ENCODE measurements at places on chromosomes 4 and X.

DNA sequence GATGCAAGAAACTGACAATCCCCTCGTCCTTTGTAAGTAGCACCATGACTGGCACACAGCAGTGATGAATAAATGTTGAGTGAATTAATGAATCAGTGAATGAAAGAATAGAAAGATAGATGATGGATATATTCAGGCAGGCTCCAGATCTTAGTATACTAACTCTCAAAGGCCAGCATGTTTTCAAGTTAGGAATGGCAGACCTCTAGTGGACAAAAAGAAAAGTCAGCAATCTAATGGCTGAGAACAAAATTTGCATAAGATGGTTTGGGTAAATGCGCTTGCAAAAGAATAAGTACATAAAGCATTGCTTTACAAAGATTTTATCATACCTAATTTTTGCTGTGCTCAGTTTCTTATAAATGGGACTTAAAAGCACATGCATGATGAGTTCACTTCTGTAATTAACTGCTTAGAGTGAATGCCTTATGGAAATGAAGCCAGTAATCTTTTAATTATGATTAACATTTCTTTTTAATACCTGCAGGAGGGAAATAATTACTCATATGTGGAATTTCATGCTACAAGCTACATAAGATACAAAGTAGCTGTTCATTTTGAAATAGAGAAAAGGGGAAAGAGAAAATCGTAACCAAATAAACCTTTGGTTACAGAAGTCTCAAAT is 126.9 kb upstream of the GPRIN3 start:
- H3K4me1 ChIP-seq, result peaks cover 8% of the 10 kb centered on the region
- no peaks in the 10 kb centered on the region for H3K36me3 ChIP-seq
- no peaks in the 10 kb centered on the region for H3K27me3 ChIP-seq

DNA sequence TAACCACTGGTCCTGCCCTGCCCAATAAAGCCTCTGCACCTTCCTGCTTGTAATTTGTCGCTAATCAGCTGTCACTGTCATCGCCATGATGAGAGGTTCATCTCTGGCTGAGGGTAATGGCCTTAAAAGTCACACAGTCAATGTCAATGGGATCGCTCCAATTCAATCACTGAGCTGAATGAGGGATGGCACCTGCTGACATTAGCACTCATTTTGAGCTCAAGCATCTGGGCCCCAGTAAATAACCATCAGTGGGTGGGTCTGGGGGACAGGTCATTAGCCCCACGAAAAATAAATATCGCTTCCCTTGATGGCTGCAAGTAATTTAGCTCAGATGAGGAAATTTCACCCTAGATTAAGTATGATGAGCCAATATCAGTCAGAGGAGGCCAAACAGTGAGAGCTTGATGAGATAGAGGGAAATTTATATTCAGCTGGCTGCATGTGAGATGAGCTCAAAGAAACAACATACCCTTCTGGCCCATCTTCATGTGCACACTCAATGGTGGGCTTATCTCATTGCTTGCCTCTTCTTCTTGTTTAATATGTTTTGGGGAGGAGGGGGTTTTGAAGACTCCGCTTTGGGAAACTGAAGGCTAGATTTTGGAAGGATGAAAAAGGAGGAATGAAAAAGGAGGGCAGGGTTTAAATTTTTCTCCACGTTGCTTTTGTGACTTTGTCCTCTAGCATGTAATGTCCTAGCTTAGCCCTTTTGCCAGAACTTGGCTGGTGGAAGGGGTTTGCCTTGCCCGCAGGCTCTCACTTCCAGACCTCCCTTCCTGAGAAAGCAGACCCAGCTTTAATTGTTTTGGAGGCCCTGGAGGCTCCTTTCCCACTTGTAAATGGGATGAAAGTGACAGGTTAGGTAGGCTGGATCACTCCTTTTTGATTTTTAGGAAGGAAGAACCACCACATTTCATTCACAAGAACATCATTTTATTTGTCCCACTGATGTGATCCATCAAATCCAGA is 84.8 kb upstream of the PAQR3 start:
- no peaks in the 10 kb centered on the region for H3K36me3 ChIP-seq
- H3K4me3 ChIP-seq, result no peak overlapping the region
- no peaks in the 10 kb centered on the region for H3K27me3 ChIP-seq

DNA sequence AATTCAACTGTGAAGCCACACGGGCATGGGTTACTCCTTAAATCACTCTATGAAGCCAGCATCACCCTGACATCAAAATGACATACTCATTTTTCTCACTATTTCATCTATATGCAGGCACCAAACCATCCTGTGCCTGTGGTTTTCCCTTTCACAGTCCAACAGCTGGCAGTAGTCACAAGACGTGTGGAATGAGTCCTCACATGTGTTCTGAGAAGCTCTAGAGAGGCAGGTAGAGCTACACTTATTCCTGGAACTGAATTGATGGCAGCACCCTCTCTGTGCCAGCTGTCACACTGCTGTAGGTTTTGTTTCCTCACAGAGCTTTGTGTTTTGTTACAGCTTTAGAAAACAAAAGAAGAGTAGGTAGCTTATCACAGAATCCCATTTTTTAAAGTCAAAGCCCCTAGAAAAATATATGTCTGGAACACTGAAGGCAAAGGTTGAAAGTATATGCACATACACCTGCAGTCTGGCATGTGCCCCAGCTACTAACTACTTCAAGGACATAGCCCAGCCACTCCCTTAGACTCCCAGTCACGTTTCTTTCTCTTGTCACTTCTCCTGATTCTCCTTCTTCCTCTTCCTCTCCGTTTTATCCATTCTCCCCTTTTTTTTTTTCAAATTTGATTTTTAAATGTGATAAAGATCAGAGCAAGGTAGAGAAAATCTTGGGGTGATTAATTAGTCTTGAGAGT is 107.1 kb downstream of the ANXA10 start:
- no peak for DNase-seq
- H3K27me3 ChIP-seq, result no peaks in the 10 kb centered on the region
- no peaks in the 10 kb centered on the region for H3K36me3 ChIP-seq
- no peaks in the 10 kb centered on the region for H3K4me1 ChIP-seq
- H3K27ac ChIP-seq, result no peak overlapping the region

DNA sequence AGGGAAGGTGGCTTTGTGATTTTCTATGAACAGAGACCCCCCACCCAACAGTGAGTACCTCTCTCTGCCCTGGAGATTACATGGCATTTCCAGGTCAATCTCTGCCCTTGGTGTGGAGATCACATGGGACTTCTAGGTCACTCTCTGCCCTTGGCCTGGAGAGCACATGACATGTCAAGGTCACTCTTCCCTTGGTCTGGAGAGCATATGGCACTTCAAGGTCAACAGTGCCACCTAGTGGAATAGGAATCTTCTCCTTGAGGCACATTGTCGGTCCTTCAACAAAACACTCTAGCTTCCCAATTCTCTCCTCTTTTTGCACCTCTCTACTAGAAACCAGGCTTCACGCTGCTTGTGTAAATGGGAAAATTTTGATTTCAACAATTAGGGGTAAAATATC is 66.2 kb upstream of the TACR3 start:
- no peaks in the 10 kb centered on the region for H3K4me1 ChIP-seq
- H3K27ac ChIP-seq, result no peak overlapping the region
- no peak overlapping the region for H3K4me3 ChIP-seq
- peak; percentile 90 for DNase-seq
- H3K27me3 ChIP-seq, result no peaks in the 10 kb centered on the region
- H3K36me3 ChIP-seq, result no peaks in the 10 kb centered on the region

DNA sequence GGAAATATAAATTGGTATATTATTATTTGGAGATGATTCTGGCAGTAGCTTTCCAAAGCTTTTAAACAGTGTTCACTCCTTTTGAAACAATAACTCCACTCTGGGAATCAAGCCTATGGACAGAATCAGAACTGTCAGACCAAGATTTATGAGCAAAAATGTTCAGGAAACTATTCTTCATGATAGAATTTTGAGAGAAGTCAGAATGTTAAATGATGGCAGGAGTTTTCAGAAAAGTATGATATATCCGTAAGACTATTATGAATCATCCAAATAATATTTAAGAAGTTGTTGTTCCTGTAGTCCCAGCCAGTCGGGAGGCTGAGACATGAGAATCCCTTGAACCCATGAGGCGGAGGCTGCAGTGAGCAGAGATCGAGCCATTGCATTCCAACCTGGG is 50.5 kb upstream of the ADGRG2 start:
- no peaks in the 10 kb centered on the region for H3K4me1 ChIP-seq
- H3K27me3 ChIP-seq, result no peaks in the 10 kb centered on the region
- H3K27ac ChIP-seq, result no peak overlapping the region
- DNase-seq, result no peak

DNA sequence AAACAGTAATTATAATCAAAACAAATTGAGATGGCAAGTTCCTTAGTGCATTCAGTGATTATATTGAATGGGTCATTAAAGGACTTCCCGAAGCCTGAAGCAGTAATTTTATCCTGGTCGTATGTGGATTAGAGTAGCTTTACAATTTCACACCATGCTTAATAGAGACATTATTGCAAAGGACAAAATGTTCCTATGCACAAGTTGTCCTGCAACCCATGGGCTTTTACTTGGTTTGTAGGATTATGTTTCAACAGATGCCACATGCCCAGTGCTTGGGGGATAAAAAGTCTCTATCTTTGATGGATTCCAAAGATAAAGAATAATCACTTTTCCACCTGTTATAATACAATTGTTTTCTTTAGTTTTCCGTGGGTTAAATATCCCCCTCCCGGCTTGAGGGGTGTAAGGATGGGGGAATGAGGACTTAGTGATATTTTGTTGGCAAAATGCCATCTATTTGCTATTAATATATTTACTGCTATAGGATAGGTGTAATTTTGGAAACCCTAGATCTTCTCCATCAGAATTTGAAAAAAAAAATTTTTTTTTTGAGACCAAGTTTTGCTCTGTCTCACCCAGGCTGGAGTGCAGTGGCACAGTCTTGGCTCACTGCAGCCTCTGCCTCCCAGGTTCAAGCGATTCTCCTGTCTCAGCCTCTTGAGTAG is 156.5 kb upstream of the ETNPPL start:
- no peaks in the 10 kb centered on the region for H3K36me3 ChIP-seq
- no peaks in the 10 kb centered on the region for H3K4me1 ChIP-seq
- no peak overlapping the region for H3K27ac ChIP-seq
- DNase-seq, result no peak
- no peaks in the 10 kb centered on the region for H3K27me3 ChIP-seq
- H3K4me3 ChIP-seq, result no peak overlapping the region

DNA sequence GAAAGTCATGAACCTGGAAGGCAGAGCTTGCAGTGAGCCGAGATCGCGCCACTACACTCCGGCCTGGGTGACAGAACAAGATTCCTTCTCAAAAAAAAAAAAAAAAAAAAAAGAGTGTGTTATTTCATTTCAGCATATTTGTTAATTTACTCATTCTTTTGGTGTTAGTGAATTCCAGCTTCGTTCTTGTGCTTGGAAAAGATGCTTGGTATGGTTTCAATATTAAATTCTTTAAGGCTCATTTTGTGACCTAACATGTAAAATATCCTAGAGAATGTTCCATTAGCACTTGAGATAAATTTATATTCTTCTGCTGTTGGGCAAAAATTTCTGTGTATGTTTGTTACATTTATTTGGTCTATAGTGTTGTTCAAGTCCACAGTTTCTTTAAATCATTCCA is 66.8 kb downstream of the SPIN3 start:
- no peak overlapping the region for H3K4me3 ChIP-seq
- H3K4me1 ChIP-seq, result no peaks in the 10 kb centered on the region
- H3K27ac ChIP-seq, result no peak overlapping the region
- H3K36me3 ChIP-seq, result no peaks in the 10 kb centered on the region

DNA sequence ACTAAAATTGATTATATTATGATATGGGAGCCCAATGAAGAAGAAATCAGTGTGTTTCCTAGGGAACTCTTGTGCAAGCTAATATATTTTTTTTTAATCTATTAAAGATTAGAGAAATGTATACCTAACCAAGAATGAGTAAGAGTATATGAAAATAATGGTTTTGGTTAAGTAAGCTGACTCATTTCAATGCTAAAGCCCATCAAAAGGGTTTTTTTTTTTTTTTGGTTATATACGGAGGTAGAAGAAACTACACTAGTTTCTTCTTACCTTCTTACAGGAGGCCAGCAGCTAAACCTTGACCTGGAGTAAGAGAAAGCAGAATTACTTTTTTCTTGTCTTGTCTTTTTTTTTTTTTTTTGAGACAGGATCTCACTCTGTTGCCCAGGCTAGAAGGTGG is 27.5 kb downstream of the RUFY3 start:
- no peak overlapping the region for H3K4me3 ChIP-seq
- H3K27me3 ChIP-seq, result no peaks in the 10 kb centered on the region
- H3K36me3 ChIP-seq, result no peaks in the 10 kb centered on the region
- H3K4me1 ChIP-seq, result peaks cover 45% of the 10 kb centered on the region
- DNase-seq, result no peak

GRCh38 chr4:109959195-109959594 is 46.5 kb downstream of the EGF start:
- DNase-seq, result no peak
- H3K36me3 ChIP-seq, result no peaks in the 10 kb centered on the region
- no peak overlapping the region for H3K27ac ChIP-seq
- H3K4me3 ChIP-seq, result no peak overlapping the region
- H3K27me3 ChIP-seq, result no peaks in the 10 kb centered on the region

DNA sequence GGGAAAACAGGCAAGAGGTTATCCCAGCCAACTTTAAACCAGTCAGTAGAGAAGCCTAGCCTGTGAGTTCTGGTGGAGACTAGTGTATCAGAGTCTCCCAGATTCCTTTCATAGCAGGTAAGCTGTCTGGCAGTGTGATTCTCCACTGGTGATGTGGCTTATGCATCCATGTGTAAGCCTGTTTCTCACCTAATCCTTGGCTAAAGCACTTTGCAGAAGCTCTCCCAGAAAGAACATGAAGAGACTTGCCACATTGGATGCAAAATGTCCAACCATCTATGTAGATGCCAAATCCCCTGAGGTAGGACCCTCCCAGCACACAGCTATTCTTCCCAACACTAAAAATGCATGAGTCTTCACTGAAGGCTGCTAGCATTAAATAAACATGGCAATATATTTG is 111.7 kb downstream of the CHRNA9 start:
- DNase-seq, result no peak
- H3K27ac ChIP-seq, result no peak overlapping the region
- no peaks in the 10 kb centered on the region for H3K27me3 ChIP-seq
- no peaks in the 10 kb centered on the region for H3K36me3 ChIP-seq

DNA sequence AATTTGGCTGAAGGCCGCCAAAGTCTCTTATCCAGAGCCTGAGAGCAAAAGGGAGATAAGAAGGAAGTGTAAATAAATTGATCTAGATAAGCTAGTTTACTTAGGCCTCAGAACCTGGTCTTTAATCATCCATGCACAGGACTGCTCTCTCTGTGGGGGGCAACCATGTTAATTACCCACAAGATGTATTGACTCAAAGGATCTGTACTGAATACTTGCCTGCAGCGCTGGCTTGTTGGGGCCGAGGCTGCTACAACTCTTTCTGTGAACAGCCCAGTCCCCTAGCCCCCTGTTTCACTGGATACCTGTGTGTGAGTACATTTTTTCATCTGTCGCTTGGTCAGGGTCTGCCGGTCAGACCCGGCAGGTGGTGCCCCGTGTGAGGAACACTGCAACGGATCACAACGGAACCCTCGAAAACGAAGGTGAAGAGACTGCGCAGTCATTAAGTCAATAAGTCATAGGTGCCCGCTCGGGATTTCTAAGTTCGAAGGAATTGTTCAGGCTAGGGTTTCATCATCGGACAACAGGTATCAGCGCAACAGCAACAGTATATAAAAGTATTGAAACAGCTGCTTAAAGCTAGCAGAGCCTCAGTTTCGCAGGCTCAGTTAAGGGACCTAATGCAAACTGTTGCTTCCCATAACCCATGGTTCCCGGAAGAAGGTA is 8.3 kb downstream of the MAGEA11 start:
- no peak for DNase-seq
- H3K4me3 ChIP-seq, result no peak overlapping the region
- no peak overlapping the region for H3K27ac ChIP-seq
- H3K4me1 ChIP-seq, result peaks cover 16% of the 10 kb centered on the region
- no peaks in the 10 kb centered on the region for H3K27me3 ChIP-seq

Data from Karpas-422 (cell line).